ENCODE measurements at places on chromosomes 7 and 10. TPM values are rescaled to one million over a fixed set of nuclear protein-coding genes. Genes with fewer than 3 reads are reported as not detected.

The PLEKHA1 gene
- total RNA-seq, result 73.2 TPM

The EBLN1 gene
- not detected for total RNA-seq

The TASOR2 gene
- total RNA-seq, result 45.4 TPM

The PNLIPRP3 gene
- not detected for total RNA-seq

The CPED1 gene
- 12.6 TPM for total RNA-seq

The TMEM176B gene
- 37.2 TPM for total RNA-seq
